SJCRH30 (cell line): ENCODE measurements at places on chromosomes 2 and 18.

DNA sequence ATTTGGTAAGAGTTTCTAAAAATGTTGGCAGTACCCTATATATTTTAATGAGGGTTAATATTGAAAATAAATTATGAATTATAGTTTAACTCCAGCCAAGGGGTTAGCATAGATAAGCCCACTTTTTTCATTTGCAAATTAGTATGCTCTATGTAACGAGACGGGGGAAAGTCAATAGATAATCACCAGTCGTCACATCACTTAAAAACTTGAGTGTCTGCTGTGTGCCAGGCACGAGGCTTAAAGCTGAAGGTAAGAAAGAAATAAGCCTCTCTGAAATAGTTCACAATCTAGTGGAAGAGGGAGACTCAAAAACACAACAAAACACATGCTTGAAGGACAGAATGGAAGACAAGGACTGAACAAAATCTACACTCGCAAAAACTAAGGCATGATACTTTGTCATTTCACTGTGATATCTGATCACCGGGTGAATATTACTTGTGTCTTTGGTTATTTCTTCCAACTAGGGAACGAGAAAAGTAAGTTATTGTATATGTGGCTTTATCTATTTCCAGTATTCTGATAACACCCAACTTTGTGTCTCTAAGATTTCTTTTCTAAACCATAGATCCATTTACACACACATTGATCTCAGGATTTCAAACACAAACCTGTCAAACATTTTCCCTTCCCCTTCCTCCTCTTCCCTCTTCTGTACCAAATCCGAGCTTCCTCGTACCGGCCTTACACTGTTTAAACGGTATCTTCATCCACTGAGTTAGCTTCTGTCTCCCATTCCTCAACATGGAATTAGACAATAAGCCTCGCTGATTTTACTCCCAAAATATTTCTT, 199.1 kb downstream of the PIEZO2 start:
- H3K4me1 ChIP-seq, result no peaks in the 10 kb centered on the region
- no peak for DNase-seq
- no peak overlapping the region for H3K4me3 ChIP-seq

GRCh38 chr2:17107151-17107550, 411.1 kb downstream of the RAD51AP2 start:
- peaks cover 22% of the 10 kb centered on the region for H3K4me1 ChIP-seq
- no peaks in the 10 kb centered on the region for H3K36me3 ChIP-seq
- DNase-seq, result peak; percentile 52
- no peak overlapping the region for H3K27ac ChIP-seq
- H3K4me3 ChIP-seq, result no peak overlapping the region

DNA sequence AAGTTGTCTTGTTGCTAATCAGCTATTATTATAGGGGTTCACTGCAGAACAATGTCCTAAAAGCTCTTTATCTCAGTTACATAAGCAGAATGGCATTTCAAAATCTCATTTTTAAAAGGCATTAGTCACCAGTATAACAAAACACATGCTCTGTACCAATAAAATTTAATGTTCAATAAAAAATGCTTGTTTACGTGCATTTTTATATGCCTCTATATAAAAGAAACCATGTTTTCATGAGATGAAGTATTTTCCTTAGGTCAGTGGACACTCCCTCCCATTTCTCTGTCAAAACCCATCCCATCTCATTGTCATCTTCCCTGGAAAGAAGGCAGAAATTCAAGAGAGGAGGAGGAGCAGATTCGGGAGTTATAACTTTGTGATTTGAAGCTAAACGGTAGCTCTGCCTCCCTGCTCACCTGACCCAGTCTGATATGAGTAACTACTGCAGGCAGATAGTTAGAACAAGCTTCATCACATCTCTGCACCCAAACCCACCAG, 231.9 kb upstream of the SIX2 start:
- no peaks in the 10 kb centered on the region for H3K27me3 ChIP-seq
- no peak overlapping the region for H3K27ac ChIP-seq
- H3K4me1 ChIP-seq, result peaks cover 58% of the 10 kb centered on the region
- no peak overlapping the region for H3K4me3 ChIP-seq

- no peaks in the 10 kb centered on the region for H3K27me3 ChIP-seq
- H3K27ac ChIP-seq, result no peak overlapping the region
- H3K36me3 ChIP-seq, result no peaks in the 10 kb centered on the region
- DNase-seq, result no peak
- no peak overlapping the region for H3K4me3 ChIP-seq
Observed at GRCh38 chr2:3066831-3067230, 310.8 kb downstream of the EIPR1 start.

DNA sequence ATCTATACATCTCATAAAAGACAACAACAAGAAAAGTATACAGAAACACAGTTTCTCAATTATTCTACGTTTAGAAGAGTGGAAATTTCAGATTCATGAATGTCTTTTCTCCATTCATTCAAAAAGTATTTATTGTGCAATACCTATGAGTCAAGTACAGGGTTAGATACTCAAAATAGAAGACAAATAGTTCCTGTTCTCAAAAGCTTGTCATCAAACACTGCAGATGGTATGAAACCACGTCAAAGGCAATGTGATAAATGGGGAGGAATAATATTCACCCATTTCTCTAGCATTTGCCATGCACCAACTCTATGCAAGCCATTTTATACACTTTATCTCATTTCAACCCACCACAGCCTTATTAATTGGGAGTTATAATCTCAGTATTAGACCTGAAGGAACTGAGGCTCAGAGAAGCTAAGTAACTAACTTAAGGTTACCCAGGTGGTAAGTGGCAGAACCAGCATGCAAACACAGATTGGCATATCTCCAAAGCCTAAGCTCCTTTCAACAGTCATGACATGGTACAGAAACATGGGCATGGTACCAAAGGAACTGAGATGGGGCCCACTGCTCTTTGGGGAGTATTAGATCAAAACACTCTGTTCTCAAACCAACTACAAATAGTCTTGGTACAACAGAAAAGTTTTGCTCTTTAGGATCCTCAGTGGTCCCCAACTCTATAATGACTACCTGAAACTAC, 67.2 kb upstream of the NPAS2 start:
- H3K4me1 ChIP-seq, result no peaks in the 10 kb centered on the region
- H3K36me3 ChIP-seq, result no peaks in the 10 kb centered on the region

DNA sequence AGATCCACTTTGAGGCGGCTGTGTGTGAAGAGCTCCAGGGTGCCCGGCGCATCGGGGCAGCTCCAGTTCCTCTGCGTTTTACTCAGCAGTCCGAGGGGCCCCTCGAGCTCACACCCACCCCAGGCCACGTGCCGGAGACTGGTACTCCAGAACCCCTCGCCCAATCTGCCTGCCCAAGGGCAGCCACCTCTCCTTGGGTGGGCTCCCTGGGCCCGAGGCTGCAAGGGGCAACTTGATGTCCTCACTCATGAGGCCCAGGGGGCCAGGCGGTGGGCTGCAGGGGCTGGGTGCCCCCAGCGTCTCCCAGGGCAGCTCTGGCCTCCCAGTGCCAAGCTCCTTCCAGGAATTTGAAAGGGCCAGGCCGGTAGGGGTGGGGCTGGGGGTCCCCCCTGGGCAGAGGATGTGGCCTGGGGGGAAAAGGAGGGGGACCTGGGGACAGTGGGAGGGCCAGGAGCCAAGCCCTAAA, 16.7 kb downstream of the RAMP1 start:
- H3K4me3 ChIP-seq, result no peak overlapping the region
- H3K27ac ChIP-seq, result no peak overlapping the region
- H3K27me3 ChIP-seq, result peaks cover 10% of the 10 kb centered on the region
- no peak for DNase-seq
- 0 out of 2 replicates have a peak, but pooled peaks cover 3% of the 10 kb centered on the region for H3K4me1 ChIP-seq
- no peaks in the 10 kb centered on the region for H3K36me3 ChIP-seq

- peaks cover 53% of the 10 kb centered on the region for H3K4me1 ChIP-seq
- DNase-seq, result peak; percentile 58
- no peaks in the 10 kb centered on the region for H3K36me3 ChIP-seq
- no peaks in the 10 kb centered on the region for H3K27me3 ChIP-seq
- no peak overlapping the region for H3K27ac ChIP-seq
Observed at GRCh38 chr2:42922790-42923579, 130.6 kb upstream of the HAAO start.

DNA sequence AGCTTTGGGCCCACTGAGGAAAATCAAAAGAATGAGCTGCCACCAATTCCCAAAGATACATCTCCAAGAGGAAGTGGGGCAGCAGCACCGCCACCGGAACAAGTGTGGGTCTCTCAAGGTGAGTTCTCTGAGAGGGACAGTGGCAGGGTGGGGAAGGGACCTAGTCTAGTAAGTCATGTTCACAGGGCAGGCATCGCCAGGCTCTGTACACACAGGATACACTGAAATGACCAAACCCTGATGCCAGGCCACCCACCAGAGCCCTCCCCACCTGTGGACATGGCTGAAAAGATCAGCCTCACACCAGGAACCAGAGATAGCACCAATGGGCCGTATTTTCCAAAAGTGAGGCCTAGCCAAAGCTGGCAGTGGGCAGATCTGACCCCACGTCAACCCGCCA, 108.2 kb upstream of the SMAD2 start:
- no peak overlapping the region for H3K4me3 ChIP-seq
- H3K27me3 ChIP-seq, result no peaks in the 10 kb centered on the region
- no peak overlapping the region for H3K27ac ChIP-seq
- DNase-seq, result no peak

- H3K4me1 ChIP-seq, result no peaks in the 10 kb centered on the region
- peaks cover 3% of the 10 kb centered on the region for H3K27me3 ChIP-seq
- no peak within 1 kb of the TSS for H3K4me3 ChIP-seq
- H3K36me3 ChIP-seq, result no peaks in the 10 kb centered on the region
- no peak within 1 kb of the TSS for H3K27ac ChIP-seq
- no peak for DNase-seq
Observed at GRCh38 chr2:100819370-100820272, at the start of gene NPAS2. NPAS2 (plus strand) TSS chr2:100820139; CDS start chr2:100904755, 84,616 bp downstream.

DNA sequence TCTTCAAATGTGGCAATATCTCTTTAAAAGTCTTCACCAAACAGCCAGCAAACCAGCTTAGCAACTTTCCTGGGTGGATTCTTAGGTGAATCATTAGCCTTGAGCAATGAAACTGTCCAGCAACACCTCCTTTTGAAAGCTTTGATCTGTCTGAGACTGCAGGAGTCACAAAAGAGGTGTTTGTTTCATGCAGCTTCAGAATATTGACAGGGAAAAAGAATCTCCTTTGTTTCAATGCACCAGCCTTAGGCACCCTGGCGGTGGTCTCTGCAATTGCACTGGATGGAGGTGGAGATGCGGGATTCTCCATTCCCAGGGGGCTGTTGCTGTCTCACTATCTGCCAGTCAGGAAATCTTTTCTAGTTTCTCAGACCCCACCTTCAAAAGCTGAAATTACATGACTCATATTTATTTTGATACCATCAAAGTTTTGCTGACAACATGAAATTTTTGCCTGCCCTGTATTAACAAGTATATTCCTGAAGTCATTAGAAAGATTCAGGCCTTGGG, 76.0 kb upstream of the DSG1 start:
- H3K4me3 ChIP-seq, result no peak overlapping the region
- H3K27me3 ChIP-seq, result no peaks in the 10 kb centered on the region
- H3K4me1 ChIP-seq, result no peaks in the 10 kb centered on the region
- H3K27ac ChIP-seq, result no peak overlapping the region
- H3K36me3 ChIP-seq, result no peaks in the 10 kb centered on the region

GRCh38 chr2:241929551-241930490, 60.3 kb downstream of the RTP5 start:
- no peak overlapping the region for H3K4me3 ChIP-seq
- H3K27ac ChIP-seq, result no peak overlapping the region
- H3K36me3 ChIP-seq, result no peaks in the 10 kb centered on the region
- H3K4me1 ChIP-seq, result peaks cover 5% of the 10 kb centered on the region

GRCh38 chr2:64447317-64448040, 6.5 kb upstream of the LGALSL start:
- H3K27me3 ChIP-seq, result no peaks in the 10 kb centered on the region
- no peak for DNase-seq

- H3K36me3 ChIP-seq, result no peaks in the 10 kb centered on the region; the same call in 1 of the 2 replicates
- no peak overlapping the region for H3K27ac ChIP-seq
- peaks cover 25% of the 10 kb centered on the region for H3K4me1 ChIP-seq
Observed at GRCh38 chr2:15242936-15243461, 318.1 kb downstream of the NBAS start.

GRCh38 chr2:66389651-66390131, 45.2 kb upstream of the MEIS1 start:
- H3K27ac ChIP-seq, result no peak overlapping the region
- H3K36me3 ChIP-seq, result no peaks in the 10 kb centered on the region
- no peak for DNase-seq
- H3K4me3 ChIP-seq, result no peak overlapping the region
- H3K27me3 ChIP-seq, result 0 out of 2 replicates have a peak, but pooled peaks cover 2% of the 10 kb centered on the region

DNA sequence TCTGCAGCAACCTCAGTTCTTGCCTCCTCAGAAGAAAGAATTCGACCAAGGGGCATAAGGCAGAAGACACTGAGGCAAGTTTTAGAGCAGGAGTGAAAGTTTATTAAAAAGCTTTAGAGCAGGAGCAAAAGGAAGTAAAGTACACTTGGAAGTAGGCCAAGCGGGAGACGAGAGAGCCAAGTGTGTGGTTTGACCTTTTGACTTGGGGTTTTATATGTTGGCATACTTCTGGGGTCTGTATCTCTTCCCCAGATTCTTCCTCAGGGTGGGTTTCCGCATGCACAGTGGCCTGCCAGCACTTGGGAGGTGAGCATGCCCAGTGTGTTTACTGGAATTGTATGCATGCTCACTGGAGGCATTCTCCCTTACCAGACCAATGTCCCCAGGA, 59.3 kb upstream of the ANKRD44 start:
- H3K36me3 ChIP-seq, result no peaks in the 10 kb centered on the region
- peaks cover 5% of the 10 kb centered on the region; the same call in 1 of the 2 replicates for H3K4me1 ChIP-seq
- H3K27ac ChIP-seq, result no peak overlapping the region
- no peaks in the 10 kb centered on the region for H3K27me3 ChIP-seq

GRCh38 chr18:13338318-13338717, 119.8 kb downstream of the LDLRAD4 start:
- no peak for DNase-seq
- no peaks in the 10 kb centered on the region for H3K27me3 ChIP-seq
- H3K27ac ChIP-seq, result no peak overlapping the region
- no peak overlapping the region for H3K4me3 ChIP-seq
- H3K4me1 ChIP-seq, result no peaks in the 10 kb centered on the region

DNA sequence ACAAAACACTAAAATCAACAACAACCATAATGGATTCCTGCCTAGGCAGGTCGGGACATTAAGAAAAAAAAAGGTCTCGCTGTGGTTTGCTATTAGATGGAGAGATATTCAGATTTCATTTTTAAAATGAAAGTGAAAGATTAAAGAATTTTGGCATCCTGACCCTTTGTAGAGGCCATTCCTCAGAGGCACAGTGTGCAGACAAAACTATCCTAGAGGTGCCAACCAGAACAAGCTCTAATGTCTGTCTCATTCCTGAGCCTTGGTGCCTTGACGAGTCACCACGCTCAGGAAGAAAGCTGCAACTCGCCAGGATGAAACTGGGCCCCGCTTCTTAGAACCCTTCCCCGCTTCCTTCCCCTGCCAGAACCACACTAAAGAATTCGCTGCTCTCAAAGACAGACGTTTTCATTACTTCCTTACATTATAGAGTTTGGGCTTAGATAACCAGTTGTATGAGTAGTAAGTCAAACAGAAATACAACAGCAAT, 156.0 kb downstream of the TGIF1 start:
- H3K4me3 ChIP-seq, result peak overlapping the region; percentile 51
- no peaks in the 10 kb centered on the region for H3K36me3 ChIP-seq
- DNase-seq, result peak; percentile 19
- no peaks in the 10 kb centered on the region for H3K27me3 ChIP-seq

- DNase-seq, result peak; percentile 45
- H3K4me3 ChIP-seq, result no peak overlapping the region
- H3K36me3 ChIP-seq, result no peaks in the 10 kb centered on the region
- H3K27me3 ChIP-seq, result no peaks in the 10 kb centered on the region
Observed at GRCh38 chr2:137910641-137911040, 53.6 kb upstream of the HNMT start.

GRCh38 chr2:9027884-9028283, 24.4 kb upstream of the MBOAT2 start:
- H3K4me3 ChIP-seq, result no peak overlapping the region
- no peak overlapping the region for H3K27ac ChIP-seq
- H3K36me3 ChIP-seq, result no peaks in the 10 kb centered on the region

- DNase-seq, result no peak
- H3K36me3 ChIP-seq, result no peaks in the 10 kb centered on the region
- peaks cover 8% of the 10 kb centered on the region for H3K4me1 ChIP-seq
- H3K27me3 ChIP-seq, result peaks cover 23% of the 10 kb centered on the region
Observed at GRCh38 chr2:120568089-120568974, 167.3 kb upstream of the GLI2 start.
